ENCODE measurements at places on chromosomes 3 and 15. TPM values are rescaled to one million over a fixed set of nuclear protein-coding genes. Genes with fewer than 3 reads are reported as not detected.

THAP10 gene
- total RNA-seq: 0.90 TPM

SLC27A2 gene
- not detected for total RNA-seq

- no peaks in the 10 kb centered on the region for H3K4me1 ChIP-seq
- no peaks in the 10 kb centered on the region for H3K36me3 ChIP-seq
- no peak overlapping the region for H3K27ac ChIP-seq
- no peak overlapping the region for H3K4me3 ChIP-seq
- H3K27me3 ChIP-seq: no peaks in the 10 kb centered on the region
These were observed 305.0 kb downstream of the WDR72 start for GRCh38 chr15:53454535-53454842.

GRCh38 chr3:1552831-1553230, 460.0 kb downstream of the CNTN6 start:
- no peak for DNase-seq
- H3K27ac ChIP-seq: no peak overlapping the region
- H3K27me3 ChIP-seq: no peaks in the 10 kb centered on the region
- H3K4me1 ChIP-seq: no peaks in the 10 kb centered on the region
- no peaks in the 10 kb centered on the region for H3K36me3 ChIP-seq

- H3K27ac ChIP-seq: no peak overlapping the region
- no peaks in the 10 kb centered on the region for H3K36me3 ChIP-seq
- H3K27me3 ChIP-seq: no peaks in the 10 kb centered on the region
These were observed 8.2 kb downstream of the ZPLD1 start for GRCh38 chr3:102443021-102443420.

GRCh38 chr3:73411993-73412392, 212.7 kb downstream of the PDZRN3 start:
- no peak overlapping the region for H3K4me3 ChIP-seq
- H3K4me1 ChIP-seq: peaks cover 4% of the 10 kb centered on the region
- DNase-seq: no peak
- no peaks in the 10 kb centered on the region for H3K27me3 ChIP-seq
- H3K36me3 ChIP-seq: no peaks in the 10 kb centered on the region
- no peak overlapping the region for H3K27ac ChIP-seq

Measured in aorta (tissue), 5 donors.